Activated gamma-delta T cell treated with Interleukin-2 at 50 U/mL for 16 hours (primary cell): ENCODE measurements at places on chromosomes 1 and 21.

DNA sequence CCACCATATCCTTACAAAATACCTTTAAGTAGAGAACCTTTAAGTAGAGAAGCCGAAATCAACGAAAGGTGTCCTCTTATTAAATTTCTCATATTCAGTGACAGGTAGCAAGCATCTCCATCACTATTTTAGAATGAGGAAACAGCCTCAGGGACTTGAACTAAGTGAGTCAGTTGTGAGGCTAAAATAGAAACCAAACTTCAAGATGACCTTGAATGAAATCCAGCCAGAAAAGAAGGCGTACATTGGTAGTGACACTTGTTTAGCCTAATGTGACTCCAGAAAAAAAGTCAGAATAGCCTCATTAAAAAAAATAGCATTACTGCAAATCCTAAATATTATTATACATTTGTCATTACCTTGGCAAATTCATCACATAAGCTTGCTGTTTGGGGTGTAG lies 20.1 kb downstream of the RGS8 start:
- DNase-seq = no peak

DNA sequence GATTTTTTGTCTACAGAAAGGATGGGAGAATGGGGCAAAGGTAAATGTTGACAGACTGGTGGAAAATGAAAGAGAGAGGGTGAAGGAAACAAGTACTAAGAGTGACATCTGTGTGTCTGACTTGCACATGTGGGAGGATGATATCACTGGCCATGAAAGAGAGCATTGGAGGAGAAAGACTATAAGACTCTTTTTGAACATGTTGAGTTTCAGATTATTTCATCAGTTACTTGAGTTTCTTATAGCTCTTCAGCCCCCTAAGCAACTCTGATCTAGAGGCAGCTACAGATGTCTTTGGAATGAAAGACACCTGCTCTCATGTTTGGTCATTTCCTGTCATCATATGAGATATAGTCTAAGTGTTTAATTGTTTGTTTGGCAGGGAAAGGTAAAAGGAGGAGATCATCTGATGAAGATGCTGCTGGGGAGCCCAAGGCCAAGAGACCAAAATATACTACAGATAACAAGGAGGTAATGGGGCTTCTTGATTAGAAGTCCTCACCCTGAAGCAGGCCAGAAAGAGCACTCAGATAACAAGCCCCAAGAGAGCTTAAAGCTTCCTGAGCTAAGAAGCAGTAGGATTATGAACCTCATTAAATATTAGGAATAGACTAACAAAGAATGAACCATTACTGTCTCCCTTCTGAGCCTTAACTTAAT lies 4.5 kb downstream of the POLR3C start:
- DNase-seq = no peak

DNA sequence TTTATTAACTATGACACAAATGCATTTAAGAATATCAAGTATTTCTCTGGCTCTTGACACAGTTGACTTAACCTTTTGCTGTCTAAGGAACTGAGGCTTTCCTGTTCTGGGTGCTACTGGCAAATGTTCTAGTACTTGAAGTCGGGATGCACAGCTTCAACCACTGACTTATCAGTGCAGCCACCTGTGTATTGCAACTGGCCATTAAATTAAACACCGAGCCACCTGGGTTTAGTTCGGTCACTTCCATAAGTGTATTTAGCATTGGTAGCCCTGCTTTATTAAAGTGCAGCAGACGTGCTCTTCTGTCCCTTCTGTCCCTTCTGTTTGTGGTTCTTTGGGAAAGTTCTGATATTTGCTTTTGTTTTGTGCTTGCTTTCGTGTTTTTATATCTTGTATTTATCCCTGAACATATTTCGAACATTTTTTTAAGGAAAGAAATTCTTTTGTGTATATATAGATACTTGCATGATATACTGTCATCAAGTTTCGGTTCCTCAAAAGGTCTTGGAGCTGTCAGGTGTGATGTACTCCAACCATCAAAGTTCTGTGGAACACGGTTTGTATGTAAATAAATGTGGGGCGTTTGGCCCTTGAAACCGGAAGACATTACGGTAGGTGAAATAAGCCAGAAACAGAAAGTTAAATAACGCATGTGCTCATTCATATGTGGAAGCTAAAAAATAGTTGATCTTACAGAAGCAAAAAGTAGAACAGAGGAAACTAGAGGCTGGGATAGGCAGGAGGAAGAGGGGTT lies 297.9 kb upstream of the GREM2 start:
- no peak for DNase-seq

DNA sequence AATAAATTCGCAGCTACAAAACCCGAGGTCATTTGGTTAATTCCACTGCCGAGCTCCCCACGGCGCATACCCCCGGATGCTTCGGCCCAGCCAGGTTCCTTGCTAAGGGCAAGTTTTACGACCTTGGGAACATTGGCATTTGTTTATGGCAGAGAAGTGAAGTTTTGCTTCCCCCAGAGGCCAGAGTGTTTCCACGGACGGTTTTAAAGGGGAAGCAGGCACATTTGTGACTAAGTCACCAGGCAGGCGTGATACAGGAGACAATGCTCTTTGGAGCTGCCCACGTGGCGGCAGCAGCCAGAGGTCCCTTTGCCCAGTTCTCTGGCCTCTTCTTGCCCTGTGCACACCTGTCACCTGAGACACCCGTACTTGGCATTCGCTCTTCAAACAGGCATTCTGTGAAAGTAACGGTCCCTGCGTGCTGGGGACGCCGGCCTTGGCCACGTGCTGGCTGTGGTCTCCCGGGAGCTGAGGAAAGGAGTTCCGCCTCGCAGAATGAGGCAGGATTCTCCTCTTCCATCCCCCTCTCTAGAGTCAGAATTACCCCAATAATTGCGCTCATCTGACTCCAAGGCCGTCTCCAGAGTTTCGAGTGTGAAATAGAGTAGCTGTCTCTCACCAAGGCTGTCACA lies 138.3 kb downstream of the PRDM16 start:
- DNase-seq = no peak

- no peak for DNase-seq
Measured at GRCh38 chr1:19413999-19414398, 71.3 kb downstream of the CAPZB start.

- DNase-seq = no peak
Measured at GRCh38 chr1:216600730-216601609, 122.3 kb downstream of the ESRRG start.

DNA sequence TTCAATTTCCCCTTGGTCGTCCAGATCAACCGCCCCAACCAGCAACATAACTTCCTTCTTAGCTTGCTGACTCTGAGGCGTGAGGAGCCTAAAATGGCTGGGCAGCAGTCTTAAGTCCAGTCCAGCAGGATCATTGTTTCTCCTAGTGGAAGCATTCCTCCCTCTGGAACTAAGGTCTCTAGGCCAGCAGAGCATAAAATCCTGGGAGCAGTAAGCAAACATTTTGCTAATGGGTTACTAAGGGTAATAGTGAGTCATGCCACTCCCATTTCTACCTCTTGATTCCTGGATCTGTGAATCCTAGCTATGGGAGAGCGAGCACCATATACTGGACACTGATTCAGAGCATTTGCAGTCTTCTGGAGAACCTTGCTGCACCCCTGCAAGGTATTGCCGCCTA lies 59.9 kb downstream of the ADSS2 start:
- no peak for DNase-seq

DNA sequence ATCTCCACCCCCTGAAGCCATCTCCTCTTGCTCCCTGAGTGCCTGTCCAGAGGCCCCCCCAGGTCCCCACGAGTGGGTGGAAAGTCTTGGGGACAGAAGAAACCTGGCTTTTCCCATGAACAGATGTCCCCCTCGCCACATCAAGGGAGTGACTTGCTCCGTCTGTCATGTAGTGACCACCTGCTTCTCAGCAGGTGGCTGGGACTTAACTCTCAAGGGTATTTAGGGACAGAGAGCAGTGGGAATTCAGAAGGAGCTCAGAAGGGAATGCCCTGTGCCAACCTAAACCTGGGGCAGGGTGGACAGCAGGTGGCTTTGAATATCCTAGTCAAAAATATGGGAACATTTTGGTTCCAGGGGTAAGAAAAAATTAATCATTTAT lies 139.8 kb downstream of the PRDM16 start:
- DNase-seq = no peak

DNA sequence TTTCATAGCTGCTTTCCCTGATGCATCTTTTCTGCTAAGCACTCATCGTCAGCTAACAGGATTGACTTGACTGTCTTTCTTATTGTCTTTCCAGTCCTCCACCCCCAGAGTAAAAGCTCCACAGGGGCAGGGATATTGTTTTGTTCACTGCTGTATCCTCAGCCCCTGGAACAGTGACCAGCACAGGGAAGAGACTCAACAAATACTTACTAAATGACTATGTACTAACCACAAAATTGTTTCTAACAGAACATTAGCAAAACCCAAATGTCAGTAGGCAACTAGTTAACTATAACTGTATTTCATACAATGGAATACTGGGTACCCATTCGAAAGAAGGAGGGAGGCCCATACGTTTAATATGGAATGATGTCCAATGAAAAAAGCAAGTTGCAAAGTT lies 53.0 kb downstream of the BCAR3 start:
- DNase-seq = no peak

GRCh38 chr1:56978819-56979218 lies 13.0 kb upstream of the C8B start:
- DNase-seq = no peak

DNA sequence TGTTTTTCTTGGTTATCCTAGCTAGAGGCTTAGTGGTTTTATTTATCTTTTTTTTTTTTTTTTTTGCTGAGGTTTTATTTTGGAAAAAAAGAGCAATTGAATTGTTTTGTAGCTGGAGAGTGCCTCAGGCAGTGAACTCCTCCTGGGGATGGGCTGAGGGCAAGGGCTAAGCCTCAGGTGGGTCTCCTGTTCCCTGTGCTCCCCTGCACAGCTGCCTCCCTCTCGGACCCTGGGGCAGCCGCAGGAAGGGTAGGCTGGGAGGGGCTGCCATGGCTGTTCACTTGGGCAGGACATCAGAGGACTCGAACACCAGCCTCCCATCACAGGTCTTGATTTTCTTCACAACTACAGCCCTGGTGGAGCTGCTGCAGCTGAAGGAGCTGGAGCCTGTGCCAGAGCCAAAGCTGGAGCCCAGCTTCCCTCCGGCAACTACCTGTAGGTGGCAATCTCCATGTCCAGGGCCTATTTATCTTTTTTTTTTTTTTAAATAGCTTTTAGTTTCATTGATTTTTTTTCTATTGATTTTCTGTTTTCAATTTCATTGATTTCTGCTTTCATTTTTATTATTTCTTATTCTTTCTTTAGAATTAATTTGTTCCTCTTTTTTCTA lies 28.9 kb downstream of the LEPR start:
- DNase-seq = no peak

DNA sequence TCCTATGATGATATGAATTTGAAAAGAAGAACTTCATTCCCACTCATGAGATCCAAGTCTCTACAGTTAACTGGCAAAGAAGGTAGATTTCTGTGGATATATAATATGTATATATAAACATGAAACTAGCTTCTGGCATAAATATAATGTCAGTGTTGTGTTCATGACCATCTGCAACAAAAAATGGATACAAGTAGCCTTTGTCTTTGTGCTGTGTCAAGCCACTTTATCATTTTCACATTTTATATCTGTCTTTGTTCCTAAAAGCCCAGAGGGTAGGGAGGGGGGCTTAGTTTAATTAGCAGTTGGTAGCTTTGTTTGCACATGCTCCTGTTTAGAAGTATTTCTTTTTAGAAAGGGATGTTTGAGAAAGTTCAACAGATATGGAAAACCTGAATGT lies 56.2 kb upstream of the FASLG start:
- DNase-seq = no peak

DNA sequence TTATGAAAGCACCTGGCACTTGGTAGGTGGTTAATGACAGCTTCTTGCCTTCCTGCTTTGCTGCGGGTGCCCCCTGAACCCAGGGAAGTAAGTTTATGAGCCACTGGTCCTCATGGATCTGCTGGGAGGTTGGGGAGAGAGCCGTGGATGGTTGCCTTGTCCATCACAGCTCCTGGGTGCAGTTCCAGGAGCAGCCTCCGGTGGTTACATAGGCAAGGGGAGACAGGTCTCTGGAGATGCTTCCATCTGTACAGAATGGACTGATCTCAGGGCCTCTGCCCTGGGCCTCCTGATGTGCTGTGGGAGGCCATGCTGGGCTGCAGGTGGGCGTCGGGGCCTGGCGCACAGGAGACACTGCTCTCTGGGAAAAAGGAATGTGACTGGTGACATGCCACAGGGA lies 31.6 kb upstream of the ARHGEF10L start:
- no peak for DNase-seq

- no peak for DNase-seq
Measured at GRCh38 chr1:234726359-234726943, 116.5 kb upstream of the IRF2BP2 start.

DNA sequence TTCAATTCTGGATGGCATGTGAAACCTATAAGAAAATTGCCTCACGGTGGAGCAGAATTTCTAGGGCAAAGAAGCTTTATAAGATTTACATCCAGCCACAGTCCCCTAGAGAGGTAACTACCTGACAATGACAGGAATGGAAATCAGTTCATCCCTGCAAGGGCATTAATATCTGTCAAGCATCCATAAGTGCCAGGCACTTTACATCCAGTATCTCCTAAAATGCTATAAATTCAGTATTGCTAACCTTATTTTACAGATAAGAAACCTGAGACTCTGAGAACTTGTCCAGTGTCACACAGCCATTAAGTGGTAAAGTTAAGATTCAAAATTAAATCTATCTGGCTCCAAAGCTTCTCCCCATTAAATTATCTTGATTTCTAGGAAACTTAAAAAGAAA lies 22.3 kb downstream of the RGS13 start:
- DNase-seq = no peak

DNA sequence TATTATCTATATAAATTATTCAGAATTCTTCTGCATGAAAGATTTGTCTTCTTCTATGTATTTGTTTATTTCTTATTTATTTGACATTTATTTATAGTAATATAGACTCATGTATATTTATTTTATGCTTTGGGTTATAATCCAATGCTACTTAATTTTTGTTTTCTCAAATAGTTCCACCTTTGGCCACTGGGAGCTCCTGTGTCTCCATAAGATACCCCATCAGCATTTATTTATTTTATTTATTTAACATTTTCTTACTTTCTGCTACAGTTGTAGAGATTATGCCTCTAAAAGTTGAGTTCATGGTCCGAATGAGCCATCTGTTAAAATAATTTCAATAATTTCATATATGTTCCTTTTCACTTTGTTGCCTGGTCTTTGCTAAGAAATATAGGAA lies 289.4 kb downstream of the ADGRL2 start:
- no peak for DNase-seq

DNA sequence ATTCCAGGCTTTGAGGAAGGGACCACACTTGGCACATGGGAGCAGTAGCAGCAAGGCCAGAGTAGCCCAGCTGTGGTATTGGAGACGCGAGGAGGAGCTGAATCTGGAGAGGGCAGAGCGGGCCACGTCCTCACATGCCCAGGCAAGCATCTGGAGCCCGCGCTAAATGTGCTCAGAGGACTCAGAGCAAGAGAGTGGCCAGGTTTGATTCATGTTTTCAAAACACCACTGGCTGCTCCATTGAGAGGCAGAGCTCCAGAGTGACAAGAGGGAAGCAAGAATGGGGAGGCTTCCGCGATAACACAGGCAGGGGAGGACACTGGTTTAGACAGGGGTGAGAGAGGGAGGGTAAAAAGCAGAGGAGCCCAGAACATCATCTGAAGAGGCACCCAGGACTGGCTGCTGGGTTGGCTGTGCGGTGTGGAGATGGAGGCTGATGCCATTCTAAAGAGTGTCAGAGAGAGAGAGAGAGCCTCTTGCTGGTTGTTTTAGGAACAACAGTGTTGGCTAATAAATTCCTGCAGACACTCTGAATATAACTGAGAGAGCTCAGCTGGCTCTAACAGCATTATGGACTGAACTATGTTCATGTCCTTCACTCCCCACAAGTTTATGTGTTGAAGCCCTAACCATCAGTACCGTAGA lies 32.3 kb downstream of the RCAN1 start:
- DNase-seq = no peak
